ENCODE measurements at places on chromosomes 12 and 14. TPM values are rescaled to one million over a fixed set of nuclear protein-coding genes. Genes with fewer than 3 reads are reported as not detected.

Gene ANKRD33
- total RNA-seq: not detected

Gene IGFBP6
- 139 TPM for total RNA-seq

Gene DIO2
- total RNA-seq: 142 TPM

Gene KCNC2
- total RNA-seq: not detected

Gene DDHD1
- 7.9 TPM for total RNA-seq

Gene GLT8D2
- total RNA-seq: 2.7 TPM

Gene KCNH5
- total RNA-seq: under 0.01 TPM

Gene CPNE6
- not detected for total RNA-seq

Gene ACVRL1
- total RNA-seq: 71.3 TPM

Gene MDM2
- 46.5 TPM for total RNA-seq

Gene ACSM4
- not detected for total RNA-seq

Gene SERPINA6
- total RNA-seq: not detected

Gene STXBP6
- total RNA-seq: 1.7 TPM

Gene EXOC3L4
- total RNA-seq: not detected

Gene GPR137C
- 0.40 TPM for total RNA-seq

Gene CD4
- 1.2 TPM for total RNA-seq

Gene PGF
- 3.4 TPM for total RNA-seq

Gene CIROP
- total RNA-seq: not detected

Gene SLC39A2
- total RNA-seq: 8.6 TPM

Gene ASCL1
- not detected for total RNA-seq

Gene RNU4-1
- total RNA-seq: under 0.01 TPM

Gene NEUROD4
- total RNA-seq: not detected

Gene TBC1D30
- total RNA-seq: 1.8 TPM

Gene PPP4R4
- total RNA-seq: 1.7 TPM

Gene SLC24A4
- 0.38 TPM for total RNA-seq

Gene OR10AD1
- total RNA-seq: not detected

Gene ADAM20
- 0.49 TPM for total RNA-seq

Gene LGALS3
- total RNA-seq: 456 TPM

Gene CKB
- total RNA-seq: 204 TPM

Gene TM7SF3
- 95.1 TPM for total RNA-seq

Gene CRADD
- total RNA-seq: 22.9 TPM

All from esophagus squamous epithelium (tissue), 5 donors.